ENCODE measurements at places on chromosomes 13 and 19.

- peaks cover 22% of the 10 kb centered on the region for H3K4me1 ChIP-seq
- no peak for DNase-seq
- H3K27me3 ChIP-seq, result no peaks in the 10 kb centered on the region
- no peak overlapping the region for H3K4me3 ChIP-seq
Measured at GRCh38 chr19:18568367-18568766, 3.3 kb upstream of the UBA52 start.

DNA sequence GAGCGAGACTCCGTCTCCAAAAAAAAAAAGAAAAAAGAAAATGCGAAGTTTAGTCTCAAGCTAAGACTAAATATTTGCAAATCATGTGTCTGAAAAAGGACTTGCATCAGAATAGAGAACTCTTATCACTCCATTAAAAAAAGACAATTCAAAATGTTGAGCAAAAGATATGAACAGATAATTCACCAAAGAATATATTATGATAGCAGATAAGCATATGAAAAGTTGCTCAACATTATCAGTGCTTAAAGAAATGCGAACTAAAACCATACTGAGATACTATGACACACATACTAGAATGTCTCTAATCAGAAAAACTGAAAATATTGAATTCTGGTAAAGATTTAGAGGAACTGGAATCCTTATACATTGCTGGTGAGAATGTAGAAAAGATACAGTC, 38.7 kb upstream of the SACS start:
- no peaks in the 10 kb centered on the region for H3K36me3 ChIP-seq
- H3K27ac ChIP-seq, result no peak overlapping the region
- no peaks in the 10 kb centered on the region for H3K27me3 ChIP-seq
- H3K4me3 ChIP-seq, result no peak overlapping the region
- peaks cover 2% of the 10 kb centered on the region for H3K4me1 ChIP-seq
- no peak for DNase-seq

DNA sequence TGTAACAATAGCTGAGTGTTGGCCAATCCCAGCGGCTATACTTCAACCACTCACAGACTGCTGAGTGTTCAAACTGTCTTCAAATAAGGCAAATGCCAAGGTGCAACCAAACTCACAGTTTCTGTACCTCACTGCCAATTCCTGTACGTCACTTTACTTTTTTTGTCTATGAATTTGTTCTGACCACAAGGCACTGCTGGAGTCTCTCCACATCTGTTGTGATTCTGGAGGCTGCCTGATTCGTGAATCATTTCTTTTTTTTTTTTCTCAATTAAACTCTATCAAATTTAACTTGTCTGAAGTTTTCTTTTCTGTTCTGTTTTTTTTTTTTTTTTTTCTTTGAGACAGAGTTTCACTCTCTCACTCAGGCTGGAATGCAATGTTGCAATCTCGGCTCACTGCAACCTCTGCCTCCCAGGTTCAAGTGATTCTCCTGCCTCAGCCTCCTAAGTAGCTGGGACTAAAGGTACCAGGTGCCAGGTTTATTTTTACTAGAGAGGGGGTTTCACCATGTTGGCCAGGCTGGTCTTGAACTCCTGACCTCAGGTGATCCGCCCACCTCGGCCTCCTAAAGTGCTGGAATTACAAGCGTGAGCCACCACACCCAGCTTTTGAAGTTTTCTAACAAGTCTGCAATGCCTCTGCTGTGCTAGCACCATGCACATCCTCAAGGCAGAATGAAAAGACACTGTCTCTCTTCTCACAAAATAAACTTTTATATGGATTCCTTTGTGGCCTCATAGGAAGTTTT, 401.7 kb downstream of the IRS2 start:
- no peak for DNase-seq
- H3K4me3 ChIP-seq, result no peak overlapping the region
- H3K36me3 ChIP-seq, result no peaks in the 10 kb centered on the region
- no peak overlapping the region for H3K27ac ChIP-seq
- H3K27me3 ChIP-seq, result no peaks in the 10 kb centered on the region

- no peak overlapping the region for H3K27ac ChIP-seq
- no peak for DNase-seq
- no peaks in the 10 kb centered on the region for H3K27me3 ChIP-seq
Measured at GRCh38 chr19:27972291-27973040, 1240.5 kb downstream of the UQCRFS1 start.

DNA sequence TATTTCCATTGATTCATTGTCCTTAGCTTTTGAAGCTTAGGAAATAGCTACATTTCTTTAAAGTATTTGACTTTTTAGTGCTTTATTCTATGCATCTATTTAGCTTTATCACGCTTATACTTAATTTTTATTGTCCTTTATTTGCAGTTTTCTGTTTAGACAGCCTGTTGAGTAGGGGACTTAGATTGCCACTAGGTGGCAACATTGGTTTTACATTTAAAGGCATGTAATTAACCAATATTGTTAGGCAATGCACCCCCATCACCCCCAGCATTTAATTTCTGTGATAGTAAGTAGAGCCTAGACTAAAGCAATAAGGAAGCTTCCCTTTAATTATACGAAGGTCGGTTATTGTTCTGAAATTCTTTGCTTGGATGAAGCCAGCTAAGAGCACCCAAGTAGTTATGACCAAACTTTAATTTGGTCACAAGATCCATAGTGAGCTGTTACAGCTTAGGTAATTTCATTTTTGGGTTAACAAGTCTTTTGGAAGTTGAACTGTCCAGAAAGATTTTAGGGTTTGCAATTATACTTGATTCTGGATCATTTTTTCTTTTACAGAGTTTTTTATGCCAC, 36.5 kb downstream of the B3GLCT start:
- H3K27ac ChIP-seq, result no peak overlapping the region
- H3K4me3 ChIP-seq, result no peak overlapping the region
- no peak for DNase-seq
- no peaks in the 10 kb centered on the region for H3K4me1 ChIP-seq
- H3K27me3 ChIP-seq, result no peaks in the 10 kb centered on the region
- no peaks in the 10 kb centered on the region for H3K36me3 ChIP-seq

GRCh38 chr13:92097337-92097903, 699.0 kb downstream of the GPC5 start:
- no peak overlapping the region for H3K27ac ChIP-seq
- DNase-seq, result no peak
- no peaks in the 10 kb centered on the region for H3K27me3 ChIP-seq
- H3K4me1 ChIP-seq, result no peaks in the 10 kb centered on the region
- no peak overlapping the region for H3K4me3 ChIP-seq

DNA sequence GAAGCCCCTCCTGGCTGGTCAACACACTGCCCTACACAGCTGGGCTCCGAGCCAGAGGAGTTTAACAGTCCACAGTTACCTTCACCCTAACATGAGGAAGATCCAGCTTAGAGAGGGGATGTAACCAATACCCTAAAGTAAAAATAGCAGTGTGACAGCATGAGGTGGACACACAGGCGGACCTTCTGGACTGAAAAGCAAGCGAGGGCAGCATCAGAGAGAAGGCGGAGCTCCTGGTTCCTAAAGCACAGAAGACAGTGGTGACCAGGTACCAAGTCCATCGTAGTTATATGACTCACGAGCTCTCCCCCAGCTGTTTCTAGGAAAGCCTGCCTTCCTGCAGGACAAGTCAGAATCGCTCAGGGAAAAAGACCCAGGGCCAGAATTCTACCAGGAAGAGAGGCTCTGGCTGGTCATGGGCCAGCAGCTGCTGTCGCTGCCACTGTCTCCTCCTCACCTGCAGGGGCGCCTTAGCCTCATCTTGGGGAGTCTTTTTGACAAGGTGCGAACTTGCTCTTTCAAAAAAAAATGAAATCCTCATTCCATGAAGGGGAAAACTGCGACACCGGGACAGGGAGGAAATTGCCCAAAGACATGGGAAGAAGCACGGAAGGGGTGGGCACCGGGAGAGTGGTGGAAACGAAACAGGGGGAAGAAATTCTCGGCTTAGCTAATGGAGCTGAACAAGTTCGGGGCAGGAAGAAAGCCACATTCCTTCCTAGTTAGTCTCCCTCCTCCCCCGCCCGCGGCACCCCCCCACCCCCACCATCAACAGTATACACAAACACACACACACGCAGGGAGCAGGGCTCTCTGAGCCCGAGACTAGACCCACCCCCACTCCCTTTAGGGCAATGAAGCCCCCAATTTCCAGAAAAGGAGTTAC, 1.7 kb downstream of the ELL start:
- peaks cover 23% of the 10 kb centered on the region for H3K4me1 ChIP-seq
- DNase-seq, result peak; percentile 83
- no peaks in the 10 kb centered on the region for H3K27me3 ChIP-seq
- H3K27ac ChIP-seq, result peak overlapping the region; percentile 100

DNA sequence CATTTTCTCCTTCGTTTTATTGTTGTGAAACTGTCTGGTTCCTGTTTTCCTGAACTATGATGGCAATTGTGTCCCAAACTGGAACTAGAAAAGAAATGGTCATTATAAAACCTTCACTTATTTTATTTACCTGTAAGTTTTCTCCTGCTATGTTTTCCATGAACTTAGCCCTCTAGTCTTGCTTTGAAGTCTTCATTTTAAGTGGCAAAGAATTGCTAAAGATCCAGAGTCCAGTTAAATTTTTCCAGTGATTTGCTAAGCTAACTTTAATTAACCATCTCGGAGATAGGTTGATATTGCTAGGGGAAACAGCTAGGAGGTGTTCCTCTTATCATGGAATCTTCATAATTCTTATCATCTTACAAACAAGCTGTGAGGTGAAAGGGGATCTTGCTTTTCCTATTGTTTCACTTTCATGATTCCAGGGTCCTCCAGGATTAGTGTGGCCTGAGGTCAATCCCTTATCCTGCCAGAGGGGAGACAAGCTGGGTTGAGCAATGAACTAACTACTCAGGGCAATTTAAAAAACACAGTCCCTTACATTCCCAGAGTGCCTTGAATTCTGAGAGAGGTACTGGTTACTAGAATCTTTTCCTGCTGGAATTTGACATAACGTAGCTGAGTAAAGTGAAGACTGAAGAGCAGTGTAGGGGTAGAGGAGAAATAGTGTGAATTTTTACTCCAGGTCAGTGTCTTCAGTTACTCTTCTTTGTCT, 112.5 kb downstream of the ESD start:
- H3K27me3 ChIP-seq, result no peaks in the 10 kb centered on the region
- peaks cover 12% of the 10 kb centered on the region for H3K4me1 ChIP-seq
- H3K4me3 ChIP-seq, result no peak overlapping the region
- no peak for DNase-seq
- no peaks in the 10 kb centered on the region for H3K36me3 ChIP-seq

DNA sequence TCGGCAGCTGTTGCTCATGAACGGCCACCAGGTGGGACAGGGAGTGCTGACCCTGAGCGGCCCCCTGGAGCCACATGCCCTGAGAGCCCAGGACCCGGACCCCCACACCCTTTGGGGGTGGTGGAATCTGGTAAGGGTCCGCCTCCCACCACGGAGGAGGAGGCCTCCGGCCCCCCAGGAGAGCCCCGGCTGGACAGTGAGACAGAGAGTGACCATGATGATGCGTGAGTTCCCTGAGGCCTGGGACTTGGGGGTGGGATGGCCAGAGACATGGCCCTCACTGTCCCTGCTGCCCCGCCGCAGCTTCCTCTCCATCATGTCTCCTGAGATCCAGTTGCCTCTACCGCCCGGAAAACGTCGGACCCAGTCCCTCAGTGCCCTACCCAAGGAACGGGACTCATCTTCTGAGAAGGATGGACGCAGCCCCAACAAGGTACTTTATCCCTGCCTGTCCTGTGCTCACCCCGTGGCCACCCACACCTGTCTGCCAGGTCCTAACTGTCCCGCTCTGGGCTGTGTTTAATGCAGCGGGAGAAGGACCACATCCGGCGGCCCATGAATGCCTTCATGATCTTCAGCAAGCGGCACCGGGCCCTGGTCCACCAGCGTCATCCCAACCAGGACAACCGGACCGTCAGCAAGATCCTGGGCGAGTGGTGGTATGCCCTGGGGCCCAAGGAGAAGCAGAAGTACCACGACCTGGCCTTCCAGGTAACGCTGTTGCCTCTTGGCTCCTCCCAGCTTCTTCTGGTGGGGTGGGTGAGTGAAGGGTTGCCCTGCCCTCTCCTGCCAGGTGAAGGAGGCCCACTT, 14.7 kb upstream of the PRR19 start:
- no peak for DNase-seq
- no peaks in the 10 kb centered on the region for H3K27me3 ChIP-seq
- H3K27ac ChIP-seq, result peak overlapping the region; percentile 86
- peaks cover 8% of the 10 kb centered on the region for H3K36me3 ChIP-seq

- H3K4me3 ChIP-seq, result no peak overlapping the region
- H3K27ac ChIP-seq, result no peak overlapping the region
- no peak for DNase-seq
- peaks cover 11% of the 10 kb centered on the region for H3K4me1 ChIP-seq
Measured at GRCh38 chr19:43584484-43584883, 8.9 kb downstream of the PINLYP start.

DNA sequence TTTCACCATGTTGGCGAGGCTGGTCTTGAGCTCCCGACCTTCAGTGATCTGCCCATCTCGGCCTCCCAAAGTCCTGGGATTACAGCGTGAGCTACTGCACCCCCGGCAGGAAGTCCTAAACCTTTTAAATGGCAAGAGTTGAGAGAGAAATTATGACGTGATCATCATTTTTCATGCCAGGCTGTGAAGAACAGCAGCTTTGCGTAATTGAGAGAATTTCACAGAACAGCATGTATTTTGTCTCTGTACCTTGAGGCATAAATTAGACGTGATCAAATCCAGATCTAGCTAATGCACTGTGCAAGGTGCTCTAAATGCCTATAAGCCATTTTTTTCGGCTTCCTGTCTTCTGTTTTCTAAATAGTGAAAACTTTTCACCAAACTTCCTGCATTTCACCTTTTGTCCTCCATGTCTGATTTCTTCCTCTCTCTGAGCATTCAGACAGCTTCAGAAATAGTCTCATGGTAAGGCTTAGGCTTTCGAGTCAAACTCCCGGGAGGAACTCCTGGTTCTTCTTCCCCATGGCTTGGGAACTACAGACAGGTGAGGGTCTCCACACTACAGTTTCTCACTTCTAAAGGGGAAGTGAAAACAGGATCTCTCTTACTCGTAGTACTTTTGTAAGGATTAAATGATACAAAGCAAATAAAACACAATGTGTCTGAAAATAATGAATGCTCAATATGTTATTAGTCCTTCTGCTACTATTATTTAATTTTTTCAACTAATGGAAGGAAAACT, 51.0 kb downstream of the WDFY2 start:
- no peak overlapping the region for H3K27ac ChIP-seq
- no peaks in the 10 kb centered on the region for H3K36me3 ChIP-seq
- no peaks in the 10 kb centered on the region for H3K4me1 ChIP-seq
- H3K27me3 ChIP-seq, result no peaks in the 10 kb centered on the region
- H3K4me3 ChIP-seq, result no peak overlapping the region
- no peak for DNase-seq
